Stimulated activated CD8-positive, alpha-beta memory T cell treated with anti-CD3 and anti-CD28 coated beads, Interleukin-7, amount 100 ng/mL, for 1 hour (primary cell): ENCODE measurements at places on chromosomes 12 and 14.

- no peak for DNase-seq
Measured at GRCh38 chr14:37625597-37626595, 30.5 kb downstream of the TTC6 start.

DNA sequence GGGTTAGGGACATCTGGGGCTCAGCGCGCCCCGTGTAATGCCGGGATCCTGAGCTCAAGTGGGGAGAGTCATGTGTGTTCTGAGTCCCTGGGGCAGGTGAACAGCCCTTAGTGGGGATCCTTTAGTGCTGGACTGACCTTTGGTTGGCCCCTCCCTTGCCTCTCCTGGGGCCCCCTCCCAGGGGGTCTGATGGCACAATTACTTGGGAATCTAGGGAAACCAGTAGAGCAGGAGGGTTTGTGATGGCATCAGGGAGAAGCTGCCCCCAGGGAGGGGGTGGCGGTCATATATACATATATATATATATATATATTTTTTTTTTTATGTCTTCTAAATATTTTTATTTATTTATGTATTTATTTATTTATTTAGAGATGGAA is at the start of gene MORN3:
MORN3 (minus strand) TSS at position 134 of the 380 bp plus-strand sequence. CDS start 171 bp downstream, outside the sequence.
- DNase-seq: no peak

DNA sequence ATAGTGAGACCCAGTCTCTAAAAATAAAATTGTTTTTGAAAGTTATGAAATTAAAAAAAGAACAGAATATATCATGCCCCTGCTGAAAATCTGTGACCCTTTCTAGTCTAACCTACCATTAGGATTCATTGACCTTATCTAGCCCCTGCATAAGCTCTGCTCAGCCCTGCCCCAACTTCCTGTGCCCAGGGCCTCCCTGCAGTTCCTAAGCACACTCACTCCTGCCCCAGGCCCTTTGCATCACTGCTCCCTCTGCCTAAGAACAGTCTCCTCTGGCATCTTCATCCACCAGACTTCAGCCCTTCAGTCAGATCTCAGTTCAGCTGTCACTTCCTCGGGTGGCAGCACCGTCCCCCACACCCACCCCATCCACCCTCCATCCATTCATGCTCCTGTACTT is 55.4 kb downstream of the SCARB1 start:
- DNase-seq: no peak

- DNase-seq: no peak
Measured at GRCh38 chr12:84986586-84986985, 49.5 kb downstream of the TSPAN19 start.

GRCh38 chr12:69881771-69882170 is 56.7 kb downstream of the MYRFL start:
- no peak for DNase-seq

- no peak for DNase-seq
Measured at GRCh38 chr12:106480251-106480650, 102.6 kb upstream of the RFX4 start.
